ENCODE measurements at places on chromosomes 3 and 15. TPM values are rescaled to one million over a fixed set of nuclear protein-coding genes. Genes with fewer than 3 reads are reported as not detected.

Gene CHRM5
- not detected for total RNA-seq

Gene HTR3D
- not detected for total RNA-seq

Gene BCHE
- not detected for total RNA-seq

Gene DIPK2A
- total RNA-seq = 22.4 TPM

DNA sequence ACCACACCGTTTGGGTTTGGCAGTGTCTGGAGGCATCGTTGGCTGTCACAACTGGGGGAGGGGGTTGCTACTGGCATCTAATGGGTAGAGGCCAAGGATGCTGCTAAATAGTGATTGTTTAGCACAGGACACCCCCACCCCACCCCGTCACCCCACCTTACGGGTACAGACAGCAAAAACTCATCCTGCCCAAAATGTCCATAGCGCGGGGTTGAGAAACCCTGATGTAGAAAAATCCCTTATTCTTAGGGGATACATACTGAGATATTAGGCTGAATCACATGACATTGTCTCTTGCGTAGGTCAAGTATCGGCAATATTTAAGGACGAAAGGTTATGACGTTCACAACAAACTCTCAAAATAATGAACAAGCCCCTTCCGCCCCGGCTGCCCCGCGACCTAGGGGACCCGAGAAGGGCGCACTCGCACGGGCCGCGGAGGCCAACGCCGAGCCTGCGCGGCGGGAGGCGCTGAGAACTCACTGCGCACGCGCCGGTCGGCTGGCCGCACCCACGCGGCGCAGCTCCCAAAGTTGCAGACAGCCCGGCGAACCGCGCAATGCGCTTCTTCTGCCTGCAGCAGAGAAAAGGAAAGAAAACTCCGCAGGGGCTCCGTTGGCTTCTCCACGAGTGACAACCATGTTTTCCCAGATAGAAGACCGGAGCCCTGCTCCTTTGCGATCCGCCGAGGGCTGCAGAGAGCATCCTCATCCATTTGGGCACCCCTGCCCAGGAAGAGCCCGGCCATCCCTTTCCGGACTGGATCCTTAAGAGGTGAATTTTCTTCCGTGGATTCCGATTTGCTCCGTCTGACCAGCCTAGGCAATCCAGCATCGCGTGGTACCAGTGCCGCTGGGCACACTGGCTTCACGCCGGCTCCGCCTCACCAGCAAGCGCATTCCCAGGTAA, 136.8 kb upstream of the CCDC54 start:
- H3K27me3 ChIP-seq = peaks cover 2% of the 10 kb centered on the region
- no peaks in the 10 kb centered on the region for H3K36me3 ChIP-seq
- peak overlapping the region; percentile 90 for H3K4me3 ChIP-seq
- H3K27ac ChIP-seq = peak overlapping the region; percentile 76
- peak; percentile 72 for DNase-seq
- peaks cover 22% of the 10 kb centered on the region for H3K4me1 ChIP-seq

- H3K27ac ChIP-seq = peak overlapping the region; percentile 96
- H3K27me3 ChIP-seq = no peaks in the 10 kb centered on the region
- H3K36me3 ChIP-seq = peaks cover 3% of the 10 kb centered on the region
These were observed 75.5 kb downstream of the DAPK2 start for GRCh38 chr15:63970621-63971426.

DNA sequence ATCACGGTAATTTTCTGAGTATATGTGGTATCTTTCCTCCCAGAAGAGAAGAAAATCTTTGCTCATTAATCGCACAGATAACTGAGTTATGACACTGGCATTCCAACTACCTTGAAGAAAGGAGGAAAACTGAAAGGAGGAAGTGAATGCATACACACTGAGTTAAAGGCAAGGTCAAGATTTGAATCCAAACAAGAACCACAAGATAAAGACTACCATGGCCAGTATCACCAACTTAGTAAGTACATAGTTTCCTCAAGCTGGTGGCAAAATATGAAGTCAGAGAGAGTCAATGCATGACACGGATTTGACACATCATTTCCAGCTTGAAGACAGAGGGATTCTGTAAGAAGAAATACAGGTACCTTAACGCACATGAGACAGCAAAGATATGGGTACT, 287.5 kb downstream of the ULK4 start:
- no peaks in the 10 kb centered on the region for H3K36me3 ChIP-seq
- H3K4me1 ChIP-seq = no peaks in the 10 kb centered on the region
- no peaks in the 10 kb centered on the region for H3K27me3 ChIP-seq
- no peak overlapping the region for H3K4me3 ChIP-seq

DNA sequence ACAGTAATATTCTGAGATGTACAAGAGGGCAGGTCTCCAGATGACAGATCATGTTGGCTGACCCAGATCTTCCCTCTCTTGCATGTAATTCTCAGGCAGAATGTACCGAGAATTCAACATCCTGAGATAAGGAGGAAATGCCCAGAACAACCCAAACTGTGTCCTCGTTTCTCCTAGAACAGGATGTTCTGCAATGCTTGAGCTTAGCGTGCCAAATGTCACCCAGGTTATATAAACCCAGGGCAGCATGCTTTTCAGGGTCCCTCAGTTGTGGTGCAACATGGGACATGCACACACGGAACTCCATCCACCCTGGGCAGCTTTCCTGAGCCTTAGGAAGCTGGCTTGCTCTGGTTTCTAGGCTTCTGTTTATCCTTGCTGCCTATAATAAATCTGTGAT, 102.1 kb upstream of the CMC1 start:
- no peaks in the 10 kb centered on the region for H3K4me1 ChIP-seq
- DNase-seq = no peak
- peaks cover 2% of the 10 kb centered on the region for H3K27me3 ChIP-seq
- H3K27ac ChIP-seq = no peak overlapping the region
- H3K36me3 ChIP-seq = no peaks in the 10 kb centered on the region
- H3K4me3 ChIP-seq = no peak overlapping the region

GRCh38 chr3:179860275-179861107, 176.2 kb downstream of the PEX5L start:
- no peak overlapping the region for H3K4me3 ChIP-seq
- no peak overlapping the region for H3K27ac ChIP-seq
- no peaks in the 10 kb centered on the region for H3K27me3 ChIP-seq

- no peak for DNase-seq
- peaks cover 38% of the 10 kb centered on the region for H3K4me1 ChIP-seq
- H3K27ac ChIP-seq = no peak overlapping the region
- no peaks in the 10 kb centered on the region for H3K36me3 ChIP-seq
- H3K27me3 ChIP-seq = no peaks in the 10 kb centered on the region
These were observed 107.0 kb upstream of the RPL32 start for GRCh38 chr3:12948371-12948770.

- H3K4me1 ChIP-seq = peaks cover 9% of the 10 kb centered on the region
- no peak overlapping the region for H3K4me3 ChIP-seq
- no peak for DNase-seq
- no peak overlapping the region for H3K27ac ChIP-seq
- H3K27me3 ChIP-seq = no peaks in the 10 kb centered on the region
These were observed 22.7 kb downstream of the ATP6V1A start for GRCh38 chr3:113769551-113769950.

- H3K27me3 ChIP-seq = no peaks in the 10 kb centered on the region
- peak; percentile 97 for DNase-seq
- H3K4me1 ChIP-seq = peaks cover 88% of the 10 kb centered on the region
- H3K4me3 ChIP-seq = peak overlapping the region; percentile 72
These were observed 29.8 kb downstream of the SLC6A6 start for GRCh38 chr3:14431917-14432834.

- H3K4me3 ChIP-seq = no peak overlapping the region
- H3K27me3 ChIP-seq = peaks cover 22% of the 10 kb centered on the region
- no peaks in the 10 kb centered on the region for H3K4me1 ChIP-seq
- no peak for DNase-seq
These were observed 305.6 kb upstream of the LRRFIP2 start for GRCh38 chr3:37479981-37480380.

GRCh38 chr3:109137761-109138160, 1.2 kb downstream of the C3orf85 start:
- H3K36me3 ChIP-seq = no peaks in the 10 kb centered on the region
- DNase-seq = no peak
- no peak overlapping the region for H3K4me3 ChIP-seq
- no peaks in the 10 kb centered on the region for H3K27me3 ChIP-seq

DNA sequence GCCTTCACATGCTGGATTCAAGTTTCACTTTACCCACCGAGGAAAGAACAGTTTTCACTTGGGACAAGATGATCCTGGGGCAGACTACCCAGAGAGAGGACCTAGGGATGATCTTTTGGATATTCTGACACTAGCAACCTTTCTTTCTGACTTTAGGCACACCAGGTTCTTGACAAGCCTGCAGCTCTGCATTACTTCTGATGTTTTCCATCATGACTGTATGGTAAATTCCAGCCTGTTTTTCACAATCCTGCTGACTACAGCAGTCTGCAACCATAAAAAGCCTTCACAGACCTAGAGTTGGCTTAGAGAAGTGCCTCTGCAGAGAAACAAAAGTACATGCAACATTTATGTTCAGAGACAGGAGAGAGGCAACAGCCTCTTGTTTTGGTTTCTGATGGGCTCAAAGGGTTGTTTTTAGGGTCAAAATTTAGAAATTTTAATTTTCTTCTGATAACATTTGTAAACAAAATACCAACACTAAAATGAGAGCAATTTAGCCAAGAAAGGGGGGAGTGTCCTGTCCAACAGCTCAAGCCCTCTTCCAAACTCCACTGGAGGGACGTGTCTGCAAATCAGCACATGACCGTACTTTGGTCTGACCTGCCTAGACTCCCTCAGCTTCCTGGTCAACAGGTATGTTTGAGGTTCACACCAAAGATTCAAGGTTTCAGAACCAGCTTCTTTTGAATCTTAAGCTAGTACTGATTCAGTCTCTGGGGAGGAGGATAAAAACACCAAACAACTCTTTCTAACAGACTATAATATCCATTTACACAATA, 799 bp downstream of the ABI3BP start:
- no peak for DNase-seq
- no peaks in the 10 kb centered on the region for H3K4me1 ChIP-seq
- H3K4me3 ChIP-seq = no peak overlapping the region
- no peaks in the 10 kb centered on the region for H3K36me3 ChIP-seq
- peaks cover 15% of the 10 kb centered on the region for H3K27me3 ChIP-seq

DNA sequence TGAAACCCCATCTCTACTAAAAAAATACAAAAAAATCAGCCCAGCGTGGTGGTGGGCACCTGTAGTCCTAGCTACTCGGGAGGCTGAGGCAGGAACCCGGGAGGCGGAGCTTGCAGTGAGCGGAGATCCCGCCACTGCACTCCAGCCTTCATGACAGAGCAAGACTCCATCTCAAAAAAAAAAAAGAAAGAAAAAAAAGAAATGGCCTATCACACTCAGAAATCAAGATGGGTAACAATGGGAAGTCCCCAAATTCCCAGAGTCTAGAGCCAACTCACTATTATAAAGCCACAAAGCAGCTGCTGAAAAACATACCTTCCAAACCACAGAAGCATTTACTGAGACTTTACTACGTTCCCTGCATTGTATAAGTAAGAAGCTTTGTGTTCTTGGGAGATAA, 7.5 kb downstream of the HDGFL3 start:
- peaks cover 42% of the 10 kb centered on the region for H3K27me3 ChIP-seq
- peaks cover 21% of the 10 kb centered on the region for H3K4me1 ChIP-seq
- H3K27ac ChIP-seq = no peak overlapping the region
- DNase-seq = no peak
- H3K36me3 ChIP-seq = peaks cover 2% of the 10 kb centered on the region

DNA sequence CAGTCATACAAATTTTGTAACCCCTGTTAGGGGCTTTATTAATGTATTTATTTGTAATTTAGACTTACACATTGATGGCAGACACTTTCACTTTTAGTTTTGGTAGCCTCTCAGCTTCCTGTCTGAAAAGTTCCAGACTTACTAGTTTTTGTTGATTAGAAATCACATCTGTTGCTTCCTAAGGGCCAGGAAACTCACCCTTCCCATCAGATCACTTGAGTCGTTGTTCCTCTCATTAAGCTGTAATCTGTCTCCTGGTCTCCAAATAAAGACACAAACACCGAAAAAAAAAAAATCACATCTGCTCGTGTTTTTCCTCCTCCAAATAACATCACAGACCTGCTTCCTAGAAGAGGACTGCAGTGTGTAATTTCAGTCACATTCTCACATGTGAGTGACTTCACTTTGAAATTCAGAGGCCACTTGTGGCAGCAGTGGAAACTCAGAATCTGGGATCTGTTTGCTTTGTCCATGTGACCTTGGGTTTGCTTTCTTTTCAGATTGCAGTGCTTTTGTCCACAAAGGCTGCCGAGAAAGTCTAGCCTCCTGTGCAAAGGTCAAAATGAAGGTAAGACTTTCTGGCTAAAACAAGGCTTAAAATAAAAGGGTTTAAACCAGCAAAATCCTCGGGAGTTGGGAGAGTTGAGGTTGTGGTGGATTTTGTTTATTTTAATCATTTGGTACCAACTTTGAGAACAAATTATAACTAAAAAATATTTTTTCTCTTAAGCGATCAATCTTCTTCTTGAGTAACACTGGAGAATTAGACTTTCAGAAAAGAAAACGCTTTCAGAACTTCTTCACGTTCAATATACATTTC, 87.0 kb downstream of the KLHL25 start:
- peaks cover 62% of the 10 kb centered on the region for H3K36me3 ChIP-seq
- no peaks in the 10 kb centered on the region for H3K27me3 ChIP-seq
- no peak for DNase-seq

- no peaks in the 10 kb centered on the region for H3K36me3 ChIP-seq
- no peak overlapping the region for H3K4me3 ChIP-seq
- peak; percentile 43 for DNase-seq
- no peak overlapping the region for H3K27ac ChIP-seq
- H3K4me1 ChIP-seq = no peaks in the 10 kb centered on the region
These were observed 147.6 kb downstream of the IL20RB start for GRCh38 chr3:137105277-137105977.

- H3K4me1 ChIP-seq = no peaks in the 10 kb centered on the region
- no peak overlapping the region for H3K4me3 ChIP-seq
- H3K27me3 ChIP-seq = no peaks in the 10 kb centered on the region
- peaks cover 13% of the 10 kb centered on the region for H3K36me3 ChIP-seq
- H3K27ac ChIP-seq = no peak overlapping the region
- no peak for DNase-seq
These were observed 11.3 kb downstream of the NR2E3 start for GRCh38 chr15:71821547-71822129.

DNA sequence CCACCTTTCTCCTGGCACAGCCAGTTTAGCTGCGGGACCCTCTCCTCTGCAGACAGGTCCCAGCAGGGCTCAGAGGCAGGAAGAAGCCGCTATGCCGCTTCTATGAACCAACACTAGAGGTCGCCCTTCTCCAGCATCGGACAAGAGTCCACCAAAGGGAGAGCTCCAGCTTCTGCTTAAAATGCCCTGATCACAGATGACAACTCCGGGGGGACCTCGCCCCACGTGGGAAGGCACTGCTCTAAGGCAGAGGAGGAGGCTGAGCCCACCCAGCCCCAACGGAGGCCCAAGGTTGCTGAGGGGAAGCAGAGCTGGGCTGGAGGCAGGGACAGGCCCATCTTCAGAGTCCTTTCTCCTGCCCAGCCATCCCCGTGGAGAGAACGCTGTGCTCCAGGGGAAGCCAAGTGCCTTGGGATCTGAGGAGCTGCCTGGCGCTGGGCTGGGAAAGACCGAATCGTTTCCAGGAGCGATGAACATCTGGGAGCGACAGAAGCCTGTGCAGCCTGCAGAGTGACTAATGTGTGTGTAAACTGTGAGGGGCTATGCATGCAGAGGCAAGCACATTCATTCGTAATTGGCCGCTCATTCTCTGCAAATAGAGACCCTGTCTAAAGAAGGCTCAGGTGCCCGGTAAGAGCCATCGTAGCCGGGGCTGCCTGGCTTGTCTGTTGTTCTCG, 43.5 kb upstream of the BDH1 start:
- H3K36me3 ChIP-seq = no peaks in the 10 kb centered on the region
- DNase-seq = peak; percentile 87
- no peak overlapping the region for H3K4me3 ChIP-seq

GRCh38 chr15:99275525-99276128, 24.3 kb downstream of the LRRC28 start:
- H3K4me3 ChIP-seq = no peak overlapping the region
- peaks cover 28% of the 10 kb centered on the region for H3K4me1 ChIP-seq
- peaks cover 16% of the 10 kb centered on the region for H3K36me3 ChIP-seq
